Left renal cortex interstitium (tissue), 4 donors: ENCODE measurements at places on chromosomes 1 and 21. TPM values are rescaled to one million over a fixed set of nuclear protein-coding genes. Genes with fewer than 3 reads are reported as not detected.

DNA sequence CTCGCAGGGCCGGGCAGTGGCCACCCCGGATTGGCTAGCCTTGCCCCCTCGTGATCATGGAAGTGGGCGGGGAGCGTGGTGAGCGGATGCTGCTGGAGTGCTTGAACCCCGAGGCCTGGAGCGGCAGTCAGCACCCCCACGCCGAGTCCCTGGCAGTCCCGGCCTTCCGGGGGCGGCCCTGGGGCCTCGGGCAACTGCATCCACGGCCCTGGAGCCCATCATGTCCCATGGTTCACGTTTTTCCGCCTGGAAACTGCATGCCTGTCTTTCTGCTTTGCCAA is 45.6 kb downstream of the CDC7 start:
- no peak for DNase-seq

The LAD1 gene
- 38.1 TPM for polyA plus RNA-seq

DNA sequence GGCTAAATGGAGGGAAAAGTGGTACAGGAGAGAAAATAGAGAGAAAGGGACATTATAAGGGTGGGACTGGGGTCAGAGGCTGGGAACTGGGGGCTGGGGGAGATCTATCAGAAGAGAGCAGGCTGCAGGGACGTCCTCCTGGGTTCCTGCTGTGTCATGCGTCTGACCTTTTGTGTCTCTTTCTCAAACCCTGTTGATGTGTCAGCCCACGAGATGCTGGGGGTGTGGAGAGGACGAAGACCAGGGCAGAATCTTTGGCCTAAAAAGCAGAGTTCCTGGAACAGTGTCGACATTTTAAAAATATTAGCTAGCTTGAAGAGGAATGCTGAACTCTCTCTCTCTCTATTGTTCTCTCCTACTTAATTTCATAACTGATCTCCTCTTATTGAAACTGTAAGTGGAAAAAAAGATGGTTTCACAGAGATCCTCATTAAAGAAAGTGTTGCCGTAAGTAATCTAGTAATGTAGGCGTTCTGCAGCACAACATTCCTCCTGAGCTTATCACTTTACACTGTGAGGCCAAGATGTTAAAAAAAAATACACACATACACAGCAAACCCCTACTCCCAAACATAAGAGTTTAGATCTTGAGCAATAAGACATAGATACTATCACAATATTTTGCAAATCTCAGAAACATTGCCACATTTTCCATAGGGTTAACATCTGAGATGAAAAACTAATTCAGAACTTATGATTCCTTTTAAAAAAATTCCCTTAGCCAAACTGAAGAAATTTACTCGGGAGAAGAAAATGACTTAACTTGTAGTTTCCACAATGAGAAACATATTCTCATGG is 52.6 kb downstream of the RUNX1 start:
- no peak for DNase-seq

GRCh38 chr21:36111238-36111637 is 23.6 kb upstream of the CBR3 start:
- no peak for DNase-seq
